ENCODE measurements at places on chromosomes 2 and 18. TPM values are rescaled to one million over a fixed set of nuclear protein-coding genes. Genes with fewer than 3 reads are reported as not detected.

Gene FAM117B
- 34.1 TPM for total RNA-seq

Gene OR6B2
- not detected for total RNA-seq

Gene SPAG16
- total RNA-seq = 106 TPM

Gene ALKAL2
- total RNA-seq = 1.4 TPM

Gene ASXL3
- total RNA-seq = 74.5 TPM

Gene AP1S3
- total RNA-seq = 8.8 TPM

Gene ZSWIM2
- 0.23 TPM for total RNA-seq

Gene ESPNL
- total RNA-seq = 0.23 TPM

Gene AKAIN1
- not detected for total RNA-seq

All from diencephalon (tissue), 1 donor.